ENCODE measurements at places on chromosomes 16 and 17. TPM values are rescaled to one million over a fixed set of nuclear protein-coding genes. Genes with fewer than 3 reads are reported as not detected.

- peak; percentile 21 for DNase-seq
These were observed 8.1 kb upstream of the FLYWCH2 start for GRCh38 chr16:2874912-2875362.

DNA sequence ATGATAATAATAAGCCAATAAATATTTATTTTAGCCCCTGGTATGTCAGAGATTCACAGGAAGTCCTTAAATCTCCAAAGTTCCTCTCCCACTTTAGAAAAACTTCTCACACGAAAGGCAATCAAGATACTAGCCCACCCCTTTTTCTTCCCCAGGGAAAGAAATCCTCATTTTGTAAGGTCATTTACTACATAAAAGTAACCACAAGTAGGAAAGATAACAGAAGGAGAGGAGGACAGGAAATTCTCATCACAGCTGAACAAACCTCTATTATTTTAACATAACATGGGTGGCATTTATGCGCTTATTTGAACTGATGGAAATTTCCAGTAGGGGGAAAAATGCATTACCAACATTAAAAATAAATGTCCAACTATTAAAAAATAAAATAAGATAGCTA lies 3.4 kb downstream of the FAM222B start:
- no peak for DNase-seq

Gene ASPA
- not detected for total RNA-seq

- DNase-seq = no peak
These were observed 15.9 kb downstream of the CYB561 start for GRCh38 chr17:63430223-63430622.

GRCh38 chr16:6447021-6447790 lies 885.4 kb upstream of the RBFOX1 start:
- no peak for DNase-seq

- DNase-seq = no peak
These were observed 22.4 kb downstream of the ALDH3A2 start for GRCh38 chr17:19670908-19671307.

- DNase-seq = no peak
These were observed 32.1 kb upstream of the SBK1 start for GRCh38 chr16:28260193-28260592.

DNA sequence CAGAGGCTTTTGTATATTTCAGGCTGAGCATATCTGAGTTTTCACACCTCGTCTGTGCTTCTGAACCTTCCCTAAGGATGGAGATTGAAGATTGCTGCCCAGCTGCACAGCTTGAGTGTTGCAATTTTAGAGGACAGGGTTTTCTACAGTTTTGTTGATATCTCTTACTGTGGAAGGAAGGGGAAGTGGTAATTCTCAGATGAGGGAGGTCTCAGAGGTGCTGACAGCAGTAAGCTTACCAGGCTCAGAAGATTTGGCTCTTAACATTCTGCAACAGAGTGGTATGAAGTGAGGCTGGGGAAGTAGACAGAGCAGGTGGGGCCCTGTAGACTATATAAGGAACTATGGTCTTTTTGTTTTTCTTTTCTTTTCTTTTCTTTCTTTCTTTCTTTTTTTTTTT lies 45.8 kb upstream of the ARHGAP17 start:
- no peak for DNase-seq

DNA sequence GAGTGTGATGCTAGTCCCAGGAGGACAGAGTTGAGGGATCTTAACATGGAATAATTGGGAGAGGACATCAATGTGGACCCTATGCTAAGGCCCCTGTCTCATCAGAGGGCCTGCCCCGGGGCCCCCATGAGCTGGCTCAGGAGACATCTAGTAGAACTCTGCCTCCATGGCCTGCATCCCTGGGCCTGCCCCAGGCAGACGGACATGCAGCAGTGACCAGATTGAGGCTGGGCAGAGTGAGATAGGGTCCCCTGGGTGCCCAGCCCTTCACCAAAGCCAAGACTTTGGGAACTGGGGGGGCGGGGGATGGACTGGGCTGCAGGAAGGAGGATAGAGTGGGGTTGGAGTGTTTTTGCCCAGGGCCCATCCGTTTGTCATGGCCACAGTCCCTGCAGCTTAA lies 115.2 kb downstream of the CCDC182 start:
- no peak for DNase-seq

- no peak for DNase-seq
These were observed 139.4 kb upstream of the CPHXL start for GRCh38 chr16:75865736-75866135.

- DNase-seq = peak; percentile 95
These were observed 1.3 kb downstream of the SPATA2L start for GRCh38 chr16:89700100-89700648.

Gene CCDC78
- 2.7 TPM for total RNA-seq

Gene PRAC2
- total RNA-seq = not detected

DNA sequence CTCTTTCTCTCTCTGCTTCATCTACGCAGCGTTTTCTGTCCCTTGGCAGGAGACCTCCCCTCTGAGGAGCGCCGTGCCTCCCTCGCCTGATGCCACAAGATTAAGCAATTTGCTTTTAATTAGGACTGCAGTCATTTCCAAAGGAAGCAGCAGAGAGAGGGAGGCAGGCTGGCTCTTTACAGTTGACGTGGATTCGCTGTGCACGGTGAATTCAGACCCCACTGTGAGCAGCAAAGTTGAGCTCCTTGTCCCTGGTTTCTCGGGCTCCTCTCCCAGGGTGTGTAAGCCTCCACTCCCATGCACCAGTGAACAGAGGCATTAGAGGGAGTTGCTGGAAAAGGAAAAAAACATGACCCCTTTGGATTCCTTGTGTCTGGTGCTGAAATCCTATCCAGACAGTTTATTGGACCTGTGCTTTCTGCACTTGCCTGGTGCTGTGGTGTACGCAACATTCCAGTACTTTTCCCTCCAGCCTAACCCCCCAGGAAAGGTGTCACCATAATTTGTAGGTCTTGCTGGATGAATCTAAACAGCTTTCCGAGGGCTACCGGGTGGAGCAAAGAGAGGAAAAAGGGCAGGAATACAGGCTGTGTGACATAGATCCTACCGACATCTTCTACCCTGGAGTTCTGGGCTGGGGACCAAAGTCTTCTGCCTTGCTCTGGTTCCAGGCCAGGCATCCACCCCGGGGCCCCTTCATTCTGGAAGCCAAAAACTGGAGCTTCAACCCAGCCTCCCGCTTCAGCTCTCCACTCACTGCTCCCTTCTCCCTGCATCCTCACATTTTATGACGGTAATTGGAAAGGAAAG lies 171.0 kb downstream of the MAF start:
- DNase-seq = no peak

- DNase-seq = no peak
These were observed 5.6 kb downstream of the PLEKHG4 start for GRCh38 chr16:67284699-67285646.

GRCh38 chr17:16352303-16352666 lies 984 bp downstream of the CENPV start:
- DNase-seq = no peak

DNA sequence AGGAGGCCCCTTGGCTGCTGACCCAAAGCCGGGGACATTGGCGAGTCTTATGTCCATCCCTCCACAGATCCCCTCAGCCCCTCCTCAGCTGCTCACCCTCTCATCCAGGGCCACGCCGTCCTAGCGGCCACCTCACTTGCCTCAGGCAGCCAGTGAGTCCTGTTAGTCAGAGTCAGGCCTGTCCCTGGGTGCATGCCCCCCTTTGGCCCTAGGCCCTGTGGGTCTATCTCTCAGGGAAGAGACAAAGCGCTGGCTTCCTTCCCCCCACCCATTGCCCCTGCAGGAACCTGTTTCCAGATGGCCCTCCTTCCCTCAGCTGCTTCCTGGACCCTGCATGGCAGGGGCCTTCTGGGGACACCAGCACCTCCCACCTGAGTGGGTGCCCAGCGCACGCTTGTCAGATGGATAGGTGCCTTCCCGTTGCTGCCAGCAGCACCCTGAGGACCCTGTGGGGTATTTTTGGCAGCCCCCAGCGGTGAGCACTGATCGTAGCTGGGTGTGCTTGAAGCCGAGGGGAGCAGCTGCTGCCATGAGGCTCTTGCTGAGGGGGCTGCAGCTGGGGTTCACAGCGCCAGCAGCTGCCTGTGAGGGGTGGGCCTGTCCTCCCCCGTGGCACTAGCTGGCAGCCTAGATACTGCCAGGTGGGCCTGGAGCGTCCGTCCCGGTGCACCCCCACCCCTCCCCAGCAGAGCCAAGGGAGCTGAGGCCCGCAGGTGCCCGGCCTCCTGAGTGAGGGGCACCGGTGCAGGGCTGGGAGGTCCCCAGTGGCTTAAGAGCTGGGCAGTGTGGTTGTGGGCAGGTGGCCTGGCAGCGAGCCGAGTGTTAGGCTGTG lies 8.4 kb downstream of the DBNDD1 start:
- DNase-seq = no peak

Gene EPOP
- total RNA-seq = 5.2 TPM

Gene SPEM1
- not detected for total RNA-seq

Gene TNP2
- not detected for total RNA-seq

DNA sequence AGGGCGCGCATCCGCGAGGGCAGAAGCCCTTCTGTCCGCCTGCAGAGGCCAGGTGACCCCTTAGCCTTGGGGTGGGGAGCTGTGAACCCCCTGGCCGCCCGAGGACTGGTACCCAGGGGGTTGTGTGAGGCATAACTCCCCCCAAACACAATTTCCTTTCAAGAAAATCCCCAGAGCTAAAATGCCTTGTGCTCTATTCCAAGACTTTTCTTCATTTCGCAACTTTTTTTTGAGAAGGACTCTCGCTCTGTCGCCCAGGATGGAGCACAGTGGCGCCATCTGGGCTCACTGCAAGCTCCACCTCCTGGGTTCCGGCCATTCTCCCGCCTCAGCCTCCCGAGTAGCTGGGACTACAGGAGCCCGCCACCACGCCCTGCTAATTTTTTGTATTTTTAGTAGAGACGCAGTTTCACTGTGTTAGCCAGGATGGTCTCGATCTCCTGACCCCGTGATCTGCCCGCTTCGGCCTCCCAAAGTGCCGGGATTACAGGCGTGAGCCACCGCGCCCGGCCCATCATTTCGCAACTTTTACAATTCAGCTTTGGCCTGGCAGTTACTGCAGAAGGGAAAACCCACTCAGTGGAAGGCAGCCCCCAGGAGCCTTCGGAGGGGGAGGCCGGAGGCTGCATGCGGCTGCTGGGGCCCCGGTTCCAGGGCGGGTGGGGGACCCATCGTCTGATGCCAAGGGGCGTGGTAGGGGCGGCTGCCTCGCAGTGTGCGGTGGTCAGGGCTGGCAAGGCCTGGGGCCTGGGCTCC lies 963 bp upstream of the APRT start:
- DNase-seq = no peak

Gene TAOK2
- total RNA-seq = 27.5 TPM

Gene CSH2
- total RNA-seq = not detected

Gene EFCAB3
- total RNA-seq = not detected

- DNase-seq = no peak
These were observed 471.1 kb downstream of the WWOX start for GRCh38 chr16:78570399-78571141.

DNA sequence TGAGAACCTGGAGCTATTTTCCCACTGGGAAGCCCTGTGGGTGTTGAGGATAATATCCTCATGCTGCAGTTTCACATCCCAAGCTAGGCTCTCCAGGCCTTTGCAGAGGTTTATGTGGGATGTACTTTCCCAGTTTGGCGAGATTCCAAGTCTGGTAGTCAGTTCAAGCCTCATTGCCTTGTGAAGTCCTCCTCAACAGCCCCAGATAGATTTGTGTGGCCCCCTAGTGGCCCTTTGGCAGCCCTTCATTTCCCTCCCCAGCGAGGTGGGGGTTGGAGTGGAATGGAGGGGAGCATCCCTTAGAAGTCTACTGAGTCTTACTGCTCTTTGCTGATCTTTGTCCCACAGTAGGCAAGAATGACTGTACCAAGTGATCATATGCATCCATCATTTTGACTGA lies 137.9 kb downstream of the CDH11 start:
- DNase-seq = peak; percentile 37

GRCh38 chr16:66594739-66595138 lies 9.8 kb upstream of the CMTM3 start:
- DNase-seq = no peak

GRCh38 chr16:15773968-15774367 lies 82.9 kb downstream of the MYH11 start:
- no peak for DNase-seq

Gene TBC1D10B
- total RNA-seq = 32.9 TPM

- DNase-seq = no peak
These were observed 630 bp downstream of the MILR1 start for GRCh38 chr17:64449545-64449944.

DNA sequence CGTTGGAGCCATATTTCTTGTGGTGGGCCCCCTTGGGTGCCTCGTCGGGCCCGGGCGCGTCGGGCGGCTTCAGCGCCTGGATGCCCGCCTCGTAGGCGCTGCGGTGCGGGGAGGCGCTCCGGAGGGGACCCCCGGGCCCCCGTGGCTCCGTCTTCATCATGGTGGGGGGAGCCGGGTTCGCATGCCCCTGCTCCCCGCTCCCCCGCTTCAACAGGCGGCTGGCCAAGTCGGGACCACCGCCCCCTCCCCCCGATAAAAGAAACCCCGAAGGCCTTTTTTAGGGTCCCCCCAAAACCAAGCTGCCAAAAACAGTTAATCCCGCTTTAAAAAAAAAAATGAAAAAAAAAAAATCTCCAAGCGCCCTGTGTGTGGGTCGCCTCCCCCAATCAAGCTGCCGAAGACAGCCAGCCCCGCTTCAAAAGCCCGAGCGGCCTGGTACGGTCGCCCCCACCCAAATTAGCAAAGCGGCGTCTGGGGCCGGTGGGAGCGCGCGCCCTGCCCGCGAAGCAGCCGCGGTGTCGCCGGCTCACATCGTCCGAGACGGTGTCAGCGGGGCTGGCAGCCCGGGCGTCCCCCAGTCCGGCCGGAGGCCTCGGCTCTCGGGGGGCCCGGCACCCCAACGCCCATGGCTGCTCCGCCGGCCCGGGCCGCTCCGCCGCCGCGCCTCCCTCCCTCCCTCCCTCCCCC lies at the start of gene PPP1R9B:
Gene PPP1R9B (minus strand): TSS at position 324 of the 687 bp plus-strand sequence. CDS start 164 bp downstream, at position 160.
- DNase-seq = no peak

GRCh38 chr17:50127697-50128361 lies 2.1 kb downstream of the SAMD14 start:
- no peak for DNase-seq

GRCh38 chr17:71985111-71986039 lies 135.4 kb upstream of the SOX9 start:
- peak; percentile 86 for DNase-seq

DNA sequence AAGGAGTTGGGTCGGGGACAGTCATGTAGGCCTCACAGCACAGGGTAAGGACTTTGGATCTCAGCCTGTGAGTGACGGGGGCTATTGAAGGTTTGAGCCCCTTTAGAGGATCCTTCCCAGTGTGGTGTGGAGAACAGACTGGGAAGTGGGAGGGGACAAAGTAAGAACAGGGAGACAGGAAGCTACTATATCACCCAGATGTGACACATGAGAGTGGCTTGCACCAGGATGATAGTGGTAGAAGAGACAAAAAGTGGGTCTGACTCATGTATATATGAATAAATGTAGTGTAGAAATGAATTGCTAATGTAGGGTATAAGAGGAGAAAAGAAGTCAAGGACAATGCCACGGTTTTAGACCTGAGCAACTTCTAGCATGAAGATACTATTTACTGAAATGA lies 4.5 kb downstream of the NUP93 start:
- no peak for DNase-seq
